ENCODE measurements at places on chromosomes 11 and 22.

GRCh38 chr11:67615728-67616430, 9.1 kb downstream of the NDUFV1 start:
- DNase-seq: no peak

DNA sequence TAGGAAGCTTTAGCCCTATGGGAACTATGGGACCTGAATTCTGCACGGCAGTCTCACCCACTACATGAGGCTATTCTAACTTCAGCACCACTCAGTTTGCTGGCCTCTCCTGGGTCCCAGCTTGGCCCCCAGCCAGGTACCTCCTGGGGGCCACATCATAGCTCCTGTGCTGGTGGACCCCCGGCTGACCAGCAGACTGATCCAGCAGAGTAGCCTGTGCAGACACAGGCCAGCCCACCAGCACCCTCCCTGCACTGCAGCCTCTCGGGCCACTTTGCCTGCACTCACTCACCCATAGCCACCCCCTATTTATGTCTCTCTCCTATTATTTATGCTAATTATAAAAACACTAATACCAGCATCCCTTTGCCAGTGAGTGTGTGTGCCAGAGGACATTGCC, 1.2 kb upstream of the OR10AG1 start:
- no peak for DNase-seq

DNA sequence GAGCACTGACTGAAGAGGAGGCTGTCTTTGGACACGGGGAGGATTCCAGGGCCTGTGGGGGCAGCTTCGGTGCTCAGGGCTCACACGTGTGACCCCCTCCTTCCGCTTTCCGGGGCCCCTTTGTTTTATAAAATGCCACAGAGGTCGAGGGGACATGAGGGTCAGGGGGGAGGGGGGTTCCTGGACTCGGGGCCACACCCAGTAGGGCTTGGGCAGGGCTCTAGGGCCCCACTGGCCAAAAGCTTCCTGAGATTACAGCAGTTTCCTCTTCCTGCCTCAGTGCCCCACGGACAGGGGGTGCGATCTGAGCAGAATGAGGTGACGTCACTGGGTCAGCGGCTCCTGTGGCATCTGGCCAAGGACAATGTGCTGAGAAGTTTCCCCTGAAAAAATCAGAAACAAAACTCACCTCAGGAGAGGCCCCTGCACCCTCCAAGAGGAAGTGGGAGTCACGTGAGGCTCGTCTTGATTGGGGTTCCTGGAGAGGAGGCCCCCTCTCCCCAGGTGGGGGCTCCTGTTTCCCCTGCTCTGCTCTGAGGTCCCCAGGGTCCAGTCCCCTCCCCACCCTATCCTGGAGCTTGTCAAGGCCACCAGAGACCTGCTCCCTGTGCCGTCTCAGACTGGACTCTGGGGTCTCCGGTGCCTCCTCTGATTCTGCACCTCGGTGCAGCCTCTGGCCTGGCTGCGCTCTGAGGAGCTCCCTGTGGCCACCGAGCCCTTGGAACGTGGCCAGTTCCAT, 6.4 kb upstream of the IFITM3 start:
- DNase-seq: no peak

GRCh38 chr11:43895601-43896000, 15.0 kb downstream of the ALKBH3 start:
- DNase-seq: no peak

- no peak for DNase-seq
These were observed 31.1 kb downstream of the DDI1 start for GRCh38 chr11:104067534-104067933.

DNA sequence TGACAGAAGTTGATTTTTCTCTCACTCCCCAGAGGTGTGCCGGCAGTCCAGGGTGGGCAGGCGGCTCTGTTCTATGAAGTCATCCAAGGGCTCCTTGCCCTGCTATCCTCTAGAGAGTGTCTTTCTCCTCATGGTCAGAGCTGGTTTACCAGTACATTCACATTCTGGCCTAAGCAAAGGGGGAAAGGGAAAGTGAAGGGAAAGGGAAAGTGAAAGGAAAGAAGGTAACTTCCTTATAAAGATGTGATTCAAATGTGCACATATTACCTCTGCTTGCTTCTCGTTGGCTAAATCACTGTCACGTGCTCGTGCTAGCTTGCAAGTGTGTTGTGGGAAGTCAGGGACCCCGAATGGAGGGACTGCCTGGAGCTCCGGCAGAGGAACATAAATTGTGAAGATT, 2.9 kb upstream of the HTATIP2 start:
- DNase-seq: no peak

GRCh38 chr11:123429913-123430720, at the start of gene GRAMD1B:
TSS of gene GRAMD1B (plus strand) at chr11:123430269. CDS start at chr11:123430793, 524 bp downstream.
- peak; percentile 37 for DNase-seq

DNA sequence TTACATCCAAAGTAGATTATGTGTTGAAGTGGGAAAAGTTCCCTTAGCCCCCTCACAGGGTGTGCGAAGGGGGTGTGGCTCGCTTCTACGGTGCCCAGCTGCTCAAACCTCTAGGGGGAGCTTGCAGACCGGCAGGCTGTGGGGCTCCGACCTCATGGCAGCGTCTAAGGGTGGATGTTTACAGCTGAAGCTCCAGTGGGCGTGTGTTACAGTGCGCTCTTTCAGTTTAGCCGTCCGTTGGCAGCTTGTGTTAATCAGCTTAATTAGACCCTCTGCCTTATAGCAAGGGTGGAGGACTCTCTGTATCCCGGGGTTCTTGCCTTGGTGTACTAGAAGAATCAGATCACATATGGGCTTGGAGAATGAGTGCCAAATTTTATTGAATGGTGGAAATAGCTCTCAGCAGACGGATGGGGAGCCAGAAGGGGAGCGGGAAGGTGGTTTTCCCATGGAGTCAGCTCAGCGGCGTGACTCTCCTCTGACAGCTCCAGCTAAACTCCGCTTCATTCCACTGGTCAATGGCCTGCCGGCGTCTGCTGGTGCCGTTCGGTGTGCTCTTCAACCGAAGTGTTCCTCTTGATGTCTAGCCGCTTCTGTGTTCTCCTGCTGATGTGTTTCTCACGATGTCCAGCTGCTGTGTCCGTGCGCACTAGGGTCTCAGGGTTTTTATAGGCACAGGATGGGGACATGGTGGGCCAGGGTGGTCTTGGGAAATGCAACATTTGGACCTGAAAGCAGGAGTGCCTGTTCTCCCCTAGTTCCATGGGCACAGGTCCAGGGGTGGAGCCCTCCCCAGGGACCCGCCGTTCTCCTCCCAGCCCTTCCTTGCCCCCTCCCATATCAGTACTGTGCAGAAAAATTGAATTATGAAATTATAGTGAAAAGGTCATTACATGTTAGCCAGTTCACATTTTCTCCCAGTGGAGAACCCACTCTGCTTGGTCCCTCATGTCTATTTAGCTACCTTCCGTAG, 28.6 kb upstream of the OR10G7 start:
- no peak for DNase-seq

- DNase-seq: no peak
These were observed 30.1 kb downstream of the IGHMBP2 start for GRCh38 chr11:68933605-68934320.

GRCh38 chr11:6526411-6527135, 29.5 kb downstream of the DNHD1 start:
- DNase-seq: no peak

DNA sequence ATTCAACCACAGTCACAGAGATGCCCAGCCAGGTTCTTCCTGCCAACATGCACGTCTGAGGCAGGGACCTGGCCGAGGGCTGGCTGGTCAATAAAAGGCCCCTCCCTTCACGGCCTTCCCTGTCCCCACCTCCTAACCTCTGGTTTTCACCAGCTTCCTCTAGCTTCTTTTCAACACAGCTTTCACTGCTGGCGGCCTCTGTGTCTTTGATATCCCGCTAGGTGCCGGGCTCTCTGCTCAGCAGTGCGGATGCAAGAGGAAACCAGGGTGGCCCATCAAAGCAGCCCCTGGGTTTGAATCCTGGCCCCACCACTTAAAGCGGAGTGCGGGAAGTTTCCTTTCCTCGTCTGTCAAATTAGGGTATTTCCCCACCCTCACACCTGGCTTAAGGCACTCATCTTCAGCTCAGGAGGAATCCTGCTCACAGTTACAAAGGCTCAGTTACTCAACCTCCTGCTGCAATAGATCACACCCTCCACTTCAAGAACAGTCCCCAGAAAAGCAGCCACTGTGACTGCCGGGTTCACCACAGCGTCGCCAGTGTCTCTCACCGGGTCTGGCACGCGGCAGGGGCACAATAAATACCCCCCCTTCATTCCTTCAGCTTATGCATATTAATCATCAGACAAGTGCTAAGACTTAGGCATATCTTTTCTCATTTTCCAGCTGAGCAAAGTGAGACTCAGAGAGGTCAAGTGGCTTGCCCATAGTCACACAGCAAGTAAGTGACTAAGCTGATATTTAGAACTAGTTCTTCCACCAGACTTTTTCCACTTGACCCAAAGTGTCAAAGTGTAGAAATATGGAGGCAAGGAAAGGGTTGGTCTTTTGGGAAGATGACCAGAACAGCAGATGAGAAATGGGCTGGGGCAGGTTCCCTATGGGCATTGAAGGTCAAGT, 45.7 kb downstream of the TXN2 start:
- DNase-seq: no peak

DNA sequence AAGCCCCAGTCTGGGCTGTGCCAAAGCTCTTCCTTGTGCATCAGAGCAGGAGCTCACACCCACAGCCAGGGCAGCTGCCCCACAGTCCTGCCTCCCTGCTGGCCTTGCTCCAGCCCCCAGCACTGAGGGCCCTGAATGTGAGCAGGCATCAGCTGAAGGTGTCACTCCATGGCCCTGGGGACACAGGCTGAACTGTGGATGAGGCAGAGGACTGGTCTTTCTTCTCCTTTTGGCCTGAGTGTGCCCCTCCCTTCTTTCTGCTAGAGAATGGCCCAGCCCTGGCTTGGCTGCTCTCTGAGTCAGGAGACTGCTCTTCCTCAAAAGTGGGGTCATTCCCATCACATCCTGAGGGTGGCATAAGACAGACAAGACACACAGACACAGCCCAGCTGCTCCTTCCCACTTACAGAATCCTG, 16.2 kb downstream of the OTOG start:
- DNase-seq: no peak

DNA sequence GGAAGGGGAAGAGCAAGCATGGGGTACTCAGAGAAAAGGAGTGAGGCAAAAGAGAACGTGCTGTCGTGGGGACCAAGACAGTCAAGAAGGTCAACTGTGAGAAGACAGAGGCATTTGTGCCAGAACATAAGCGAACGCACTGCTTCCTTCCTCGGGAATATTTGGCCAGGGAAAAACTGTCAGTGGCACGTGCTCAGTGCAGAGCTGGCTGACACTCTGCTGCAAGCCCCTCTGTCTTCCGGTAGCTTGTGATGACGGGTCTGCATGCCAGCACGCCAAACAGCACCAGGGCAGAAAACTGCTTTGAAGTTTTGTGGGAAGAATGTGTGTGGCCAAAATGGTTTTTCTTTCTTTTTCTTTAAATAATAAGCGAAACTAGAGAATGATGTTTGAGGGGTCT, 60.6 kb downstream of the SMCO4 start:
- no peak for DNase-seq

DNA sequence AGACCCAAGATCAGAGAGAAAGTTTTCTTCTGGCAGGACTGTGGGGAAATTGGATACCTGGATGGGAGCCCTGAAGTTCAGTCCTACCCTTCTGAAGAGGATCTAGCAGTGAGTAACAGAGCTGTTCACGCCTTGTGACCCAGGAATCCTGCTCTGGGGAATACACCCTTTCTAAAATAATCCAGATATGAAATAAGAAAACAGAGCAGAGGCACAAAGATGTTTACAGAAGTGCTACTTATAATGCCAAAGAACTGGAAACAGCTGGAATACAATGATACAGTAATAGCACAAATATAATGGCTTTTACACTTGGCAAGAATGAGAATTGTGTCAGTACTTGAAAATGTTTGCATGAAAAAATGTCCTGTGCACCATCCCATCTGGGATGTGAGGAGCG, 304.0 kb upstream of the NARS2 start:
- DNase-seq: no peak

GRCh38 chr22:33842421-33843094, 77.7 kb downstream of the LARGE1 start:
- no peak for DNase-seq

- no peak for DNase-seq
These were observed 41.1 kb downstream of the RBFOX2 start for GRCh38 chr22:35987487-35987886.

DNA sequence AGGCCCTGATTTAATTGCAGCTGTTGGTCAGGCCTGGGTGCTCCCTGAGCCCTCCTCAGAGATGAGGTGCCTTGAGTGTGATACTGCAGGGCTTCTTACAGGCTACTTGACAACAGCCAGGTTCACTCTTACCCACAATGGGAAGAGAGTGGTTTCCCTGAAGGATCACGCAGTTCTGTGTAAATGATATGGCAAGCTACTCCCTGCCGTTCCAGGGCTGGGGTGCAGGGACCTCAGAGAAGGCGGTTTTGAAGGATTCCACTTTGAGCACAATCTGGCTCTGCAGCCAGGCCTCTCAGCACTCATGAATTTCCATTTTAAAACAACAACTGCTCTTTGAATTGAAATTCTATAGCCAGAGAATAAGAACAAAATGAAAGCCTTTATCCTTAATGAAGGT, 92.9 kb downstream of the SLC17A6 start:
- DNase-seq: no peak

GRCh38 chr11:72739240-72740059, 12.8 kb downstream of the ARAP1 start:
- DNase-seq: no peak

- no peak for DNase-seq
These were observed 19.1 kb downstream of the RPUSD4 start for GRCh38 chr11:126192361-126192760.

GRCh38 chr11:14642873-14643696, 519 bp upstream of the PDE3B start:
- no peak for DNase-seq

DNA sequence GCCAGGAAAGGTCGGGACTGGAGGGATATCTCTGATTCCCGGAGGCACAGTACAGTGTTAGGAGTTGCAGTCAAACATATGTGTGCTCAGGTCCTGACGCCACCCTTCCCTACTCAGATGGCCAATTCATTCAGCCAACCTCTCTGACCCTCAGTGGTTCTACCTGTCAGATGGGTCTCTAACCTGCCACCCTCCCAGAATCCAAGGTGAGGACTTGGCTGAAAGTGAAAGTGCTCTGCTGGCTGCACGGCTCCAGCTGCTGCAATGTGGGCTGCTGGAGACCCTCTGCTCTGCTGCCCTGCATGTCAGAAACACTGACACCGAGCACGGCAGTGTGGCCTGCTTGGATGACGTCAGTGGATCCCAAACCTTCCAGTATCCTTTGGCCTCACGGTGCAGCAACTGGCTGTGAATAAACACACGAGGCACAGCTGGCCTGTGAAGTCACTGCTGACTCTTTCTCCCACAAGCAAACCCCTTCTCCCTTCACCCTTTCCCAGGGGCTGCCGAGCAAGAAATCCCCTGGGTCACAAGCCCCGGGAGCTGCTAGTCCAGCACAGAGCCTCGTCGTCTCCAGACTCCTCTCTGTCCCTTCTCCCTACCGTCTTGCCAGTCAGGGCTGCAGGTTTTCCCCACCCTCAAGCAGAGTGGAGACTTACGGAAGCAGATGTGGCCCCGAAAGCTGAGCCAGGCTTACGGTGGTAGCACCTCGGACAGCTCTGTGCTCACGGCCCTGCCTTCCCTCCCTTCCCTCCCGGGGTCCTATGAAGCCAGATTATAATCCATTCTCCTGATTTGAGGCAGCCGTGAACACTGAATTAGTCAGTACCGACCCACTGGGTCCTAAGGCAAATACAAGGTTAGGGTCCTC, 24.3 kb downstream of the KIAA0930 start:
- DNase-seq: no peak

GRCh38 chr22:38923463-38924346, 33.7 kb upstream of the APOBEC3A start:
- DNase-seq: peak; percentile 80

- no peak for DNase-seq
These were observed 50.8 kb downstream of the BUD13 start for GRCh38 chr11:116721988-116722387.
